ENCODE measurements at places on chromosomes 4 and X. TPM values are rescaled to one million over a fixed set of nuclear protein-coding genes. Genes with fewer than 3 reads are reported as not detected.

DNA sequence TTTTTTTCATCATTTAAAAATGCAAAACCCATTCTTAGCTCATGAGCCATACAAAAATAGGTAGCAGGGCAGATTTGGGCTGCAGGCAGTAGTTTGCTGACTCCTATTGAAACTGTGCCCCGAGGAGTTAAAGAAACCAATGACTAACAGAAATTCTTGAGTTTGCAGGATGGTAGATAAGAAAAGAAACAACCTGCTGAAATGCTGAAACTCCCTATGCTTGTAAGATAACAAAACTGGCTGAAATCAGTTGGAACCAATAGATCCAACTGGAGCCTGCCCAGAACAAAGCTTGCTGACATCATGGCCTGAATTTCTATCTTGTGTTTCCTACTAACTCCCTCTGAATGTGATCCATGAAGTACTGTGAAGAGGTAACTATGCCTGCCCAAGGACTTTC lies 68.6 kb downstream of the ANOS1 start:
- DNase-seq = no peak

GRCh38 chr4:76641758-76642157 lies 206.7 kb downstream of the SHROOM3 start:
- DNase-seq = no peak

DNA sequence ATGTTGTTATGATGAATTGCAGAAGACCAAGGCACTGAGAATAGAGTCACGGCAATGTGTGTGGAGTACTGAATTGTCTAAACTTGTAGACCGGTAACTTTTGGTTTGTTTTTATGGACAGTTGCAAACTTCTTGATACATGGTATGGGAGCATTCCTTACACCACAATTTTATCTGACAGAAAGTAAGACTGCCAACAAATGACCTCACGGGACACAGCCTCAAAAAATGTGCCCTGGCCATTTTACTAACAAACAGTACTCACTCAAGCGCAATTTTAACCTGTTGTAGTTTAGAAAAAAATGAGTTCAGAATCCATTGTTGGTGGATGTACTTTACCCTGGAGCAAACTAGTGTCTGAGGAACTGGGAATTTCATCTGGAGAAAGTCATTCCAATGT lies 321.2 kb downstream of the CAMK2D start:
- DNase-seq = no peak

DNA sequence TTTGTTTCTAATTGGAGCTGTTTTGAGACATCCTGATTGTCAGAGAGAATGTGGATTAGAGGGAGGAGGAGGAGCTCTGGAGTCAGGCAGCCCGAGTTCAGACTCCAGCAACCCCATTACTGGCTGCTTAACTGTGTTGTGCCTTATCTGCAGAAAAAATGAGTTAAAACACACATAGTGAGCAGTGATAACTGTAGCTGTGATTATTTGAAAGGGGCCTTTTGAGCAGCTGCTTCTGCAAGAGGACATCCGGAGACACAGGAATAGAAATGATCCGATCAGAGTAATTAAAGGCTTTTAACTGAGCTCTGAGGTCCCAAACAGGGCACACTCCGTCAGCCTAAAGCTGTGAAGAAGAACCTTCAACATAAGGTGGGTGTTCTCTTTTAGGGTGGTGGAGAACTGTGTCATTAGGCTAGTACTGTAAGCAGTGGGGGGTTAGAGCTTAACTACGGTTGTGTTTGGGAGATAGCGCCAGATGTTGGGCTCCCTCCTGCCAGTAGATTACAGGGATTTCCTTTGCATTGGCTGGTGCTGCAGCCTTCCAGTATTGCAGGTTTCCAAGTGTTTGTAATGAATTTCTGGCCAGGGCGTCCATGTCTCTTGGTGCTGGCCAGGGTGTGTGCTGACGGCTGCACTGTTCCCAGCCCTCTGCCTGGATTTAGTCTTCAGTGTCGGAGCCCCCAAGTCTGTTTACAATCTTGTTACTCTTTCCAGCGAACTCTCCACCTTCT lies 24.3 kb downstream of the ADD1 start:
- DNase-seq = no peak

DNA sequence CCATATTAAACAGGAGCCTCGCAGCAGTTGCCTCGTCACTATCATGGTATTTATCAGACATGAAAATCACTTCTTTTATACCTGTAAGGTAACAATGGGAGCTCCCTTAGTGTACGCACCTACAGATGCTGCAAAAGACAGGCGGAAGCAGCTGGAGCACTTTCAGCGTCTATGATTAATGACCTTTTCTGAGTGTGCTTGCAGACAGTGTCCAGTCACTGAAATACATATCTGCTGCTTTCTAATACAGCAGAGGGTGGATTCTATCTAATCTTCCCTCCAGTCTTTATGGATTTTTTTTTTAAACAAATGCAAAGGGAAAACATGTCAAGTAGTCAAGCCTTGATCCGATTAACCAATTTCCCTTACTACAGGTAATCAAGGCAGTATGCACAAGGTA lies 24.1 kb downstream of the DCTD start:
- no peak for DNase-seq

DNA sequence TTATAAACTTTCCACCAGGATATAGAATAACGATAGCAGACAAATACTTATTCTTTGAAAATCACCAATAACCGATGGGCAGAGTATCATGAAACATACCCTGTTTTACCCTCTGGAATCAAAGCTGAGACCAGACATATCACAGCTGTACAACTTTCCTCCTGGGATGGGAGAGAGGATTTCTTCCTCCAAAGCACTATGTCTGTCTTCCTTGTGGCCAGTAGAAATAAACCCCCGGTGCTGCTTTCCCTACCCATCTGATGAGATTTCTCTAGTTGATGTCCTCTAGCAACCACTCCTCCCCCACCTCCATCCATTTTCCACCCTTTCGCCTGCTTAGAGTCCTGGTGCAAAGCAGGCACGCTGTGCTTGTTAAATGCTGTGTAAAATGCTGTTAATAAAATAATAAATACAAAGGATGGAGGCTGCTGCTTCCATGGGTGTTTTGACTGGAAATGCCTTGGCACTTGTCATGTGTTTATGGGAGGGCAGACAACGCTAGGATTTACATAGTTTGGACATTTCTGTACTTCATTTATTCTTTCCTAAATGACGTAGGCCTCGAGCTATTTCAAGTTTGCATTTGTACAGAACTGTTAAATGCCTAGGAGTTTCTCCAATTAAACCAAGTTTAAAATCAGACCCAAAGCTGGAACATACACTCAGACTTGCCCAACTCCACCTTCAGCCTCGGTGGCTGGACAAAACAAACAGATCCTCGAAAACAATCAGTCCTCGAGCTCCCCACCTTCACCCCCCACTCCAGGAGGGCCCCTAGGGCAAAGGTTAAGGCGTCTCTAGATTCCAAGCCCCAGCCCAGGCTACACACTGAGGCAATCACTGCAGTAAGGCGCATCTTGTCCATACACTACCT lies 10.1 kb downstream of the BCOR start:
- DNase-seq = no peak

GRCh38 chr4:169933531-169933930 lies 92.7 kb downstream of the MFAP3L start:
- no peak for DNase-seq

DNA sequence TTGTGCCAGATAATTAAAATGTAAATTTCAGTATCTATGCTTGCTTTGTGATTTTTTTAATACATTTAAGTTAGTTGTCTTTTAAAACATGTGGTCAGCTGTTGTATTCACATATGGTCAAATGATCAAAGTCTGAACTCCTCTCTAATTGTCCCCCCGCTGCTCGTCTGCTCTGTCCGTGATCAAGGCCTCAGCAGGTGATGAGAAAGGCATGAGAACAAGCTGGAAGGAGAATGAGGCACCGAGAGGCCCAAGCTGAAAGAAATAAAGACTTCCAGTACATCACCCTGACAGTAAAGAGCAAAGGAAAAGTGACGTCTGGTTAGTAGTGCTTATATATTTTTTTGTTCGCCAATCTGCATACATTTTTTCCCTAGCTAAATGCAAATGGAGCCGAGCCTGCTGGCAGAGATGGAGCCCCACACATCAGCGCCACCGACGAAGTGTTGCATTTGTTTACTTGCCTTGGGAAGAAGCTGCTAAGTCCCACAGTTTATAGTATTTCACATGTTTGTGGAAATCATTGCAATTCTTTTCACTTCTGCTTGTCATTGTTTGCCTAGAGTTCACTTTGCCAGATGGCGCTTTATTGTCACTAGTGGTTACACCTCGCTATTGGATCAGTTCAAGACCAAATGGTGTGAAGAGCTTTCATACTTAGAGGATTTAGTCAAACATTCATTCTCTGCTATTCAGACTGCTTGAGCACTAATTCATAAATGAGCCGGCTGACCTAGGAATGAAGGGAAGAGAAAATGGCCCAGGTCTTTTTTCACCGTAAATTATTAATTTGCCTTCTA lies 181.5 kb downstream of the ZIC3 start:
- DNase-seq = no peak

GRCh38 chr4:16037901-16038300 lies 45.9 kb downstream of the PROM1 start:
- DNase-seq = no peak

DNA sequence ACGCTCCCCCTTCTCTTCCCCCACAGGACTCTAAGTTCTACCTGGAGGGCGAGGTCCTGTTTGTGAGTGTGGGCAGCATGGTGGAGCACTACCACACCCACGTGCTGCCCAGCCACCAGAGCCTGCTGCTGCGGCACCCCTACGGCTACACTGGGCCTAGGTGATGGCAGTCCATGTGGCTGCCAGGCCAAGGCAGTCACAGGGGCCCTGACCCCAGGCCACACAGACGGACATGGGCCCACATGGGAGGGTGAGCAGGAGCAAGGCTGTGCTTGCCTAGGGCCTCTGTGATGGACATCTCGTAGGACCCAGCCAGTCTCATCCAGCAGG lies 10.0 kb upstream of the ADD1 start:
- DNase-seq = no peak

GRCh38 chr4:77189412-77189811 lies 32.4 kb downstream of the CCNG2 start:
- DNase-seq = no peak

DNA sequence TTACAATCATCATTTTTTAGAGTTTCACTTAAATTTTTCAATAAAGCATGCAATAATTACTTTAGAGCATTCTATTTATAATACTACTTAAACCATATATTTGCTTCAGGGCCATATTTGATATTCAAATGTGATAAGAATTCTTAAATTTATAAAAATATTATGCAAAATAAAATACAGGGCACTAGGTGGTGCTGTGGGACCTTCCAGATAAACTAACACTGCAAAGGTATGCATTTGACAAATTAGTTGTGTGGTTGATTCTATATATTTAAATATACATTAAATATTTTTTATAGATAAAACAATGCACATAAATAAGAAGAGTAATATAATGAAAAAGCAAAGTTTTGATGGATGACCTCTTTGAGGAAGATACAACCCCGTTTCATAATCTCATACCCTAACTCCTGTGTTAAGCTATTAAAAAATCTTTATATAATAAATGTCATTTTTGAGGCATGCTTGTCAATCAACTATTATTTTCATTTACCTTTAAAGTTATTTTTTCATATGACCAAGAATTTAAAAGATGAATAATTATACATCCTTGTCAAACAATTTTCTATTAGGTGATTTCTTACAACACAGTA lies 128.4 kb downstream of the REELD1 start:
- no peak for DNase-seq

DNA sequence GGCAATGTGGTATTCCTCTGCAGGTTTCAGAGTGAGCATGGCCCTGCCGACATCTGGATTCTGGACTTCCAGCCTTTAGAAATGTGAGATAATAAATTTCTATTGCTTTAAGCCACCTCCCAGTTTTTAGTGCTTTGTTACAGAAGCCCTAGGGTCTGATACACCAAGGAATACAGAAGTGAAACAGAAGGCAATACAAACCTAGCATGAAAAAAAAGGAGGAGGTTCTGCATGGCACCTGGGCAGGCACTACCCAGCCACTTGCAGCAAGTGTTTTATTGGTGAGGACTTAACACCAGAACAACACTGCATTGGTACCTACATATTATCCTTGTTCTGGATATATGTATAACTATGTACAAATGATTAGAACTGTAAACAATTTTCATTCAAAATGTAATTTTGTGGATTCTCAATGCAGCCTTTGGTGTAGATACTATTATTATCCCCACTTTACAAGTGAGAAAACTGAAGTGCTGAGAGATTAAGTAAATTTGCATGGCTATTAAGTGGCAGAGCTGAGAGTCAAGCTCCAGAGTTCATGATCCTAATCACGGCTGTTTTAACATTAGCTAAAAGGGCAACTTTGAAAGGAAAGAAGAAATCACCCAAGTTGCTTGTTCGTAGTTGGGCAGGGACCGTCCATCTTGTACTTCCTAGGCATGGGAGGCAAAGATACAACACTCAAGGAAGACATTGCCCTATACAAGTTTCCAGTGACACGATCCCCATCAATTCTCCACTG lies 71.8 kb downstream of the IL21 start:
- no peak for DNase-seq

- DNase-seq = peak; percentile 36
Observed at GRCh38 chrX:110317820-110318663, at the start of gene AMMECR1. Gene AMMECR1 (minus strand): TSS chrX:110318085. CDS start chrX:110318071, 14 bp downstream.

Gene IL9R
- total RNA-seq = 0.14 TPM

Gene CDKL5
- 13.5 TPM for total RNA-seq

Gene AFF2
- total RNA-seq = 7.4 TPM

Gene PDGFRA
- 268 TPM for total RNA-seq

Gene SPANXN4
- total RNA-seq = not detected

Gene INTU
- total RNA-seq = 16.6 TPM

Gene FOXP3
- total RNA-seq = not detected

Gene DRD5
- not detected for total RNA-seq

Gene SLC16A2
- 7.9 TPM for total RNA-seq

Gene PNPLA4
- total RNA-seq = 0.95 TPM
